ENCODE measurements at places on chromosomes 16 and 17. TPM values are rescaled to one million over a fixed set of nuclear protein-coding genes. Genes with fewer than 3 reads are reported as not detected.

C17orf58 gene
- total RNA-seq: 13.0 TPM

KREMEN2 gene
- total RNA-seq: 0.40 TPM

CBX8 gene
- total RNA-seq: 3.5 TPM

GRCh38 chr16:80176114-80176513, 364.7 kb upstream of the DYNLRB2 start:
- DNase-seq: no peak

- no peak for DNase-seq
Observed at GRCh38 chr16:79393127-79393526, 207.4 kb downstream of the MAF start.

- DNase-seq: no peak
Observed at GRCh38 chr17:611202-611601, 103.4 kb downstream of the VPS53 start.

DNA sequence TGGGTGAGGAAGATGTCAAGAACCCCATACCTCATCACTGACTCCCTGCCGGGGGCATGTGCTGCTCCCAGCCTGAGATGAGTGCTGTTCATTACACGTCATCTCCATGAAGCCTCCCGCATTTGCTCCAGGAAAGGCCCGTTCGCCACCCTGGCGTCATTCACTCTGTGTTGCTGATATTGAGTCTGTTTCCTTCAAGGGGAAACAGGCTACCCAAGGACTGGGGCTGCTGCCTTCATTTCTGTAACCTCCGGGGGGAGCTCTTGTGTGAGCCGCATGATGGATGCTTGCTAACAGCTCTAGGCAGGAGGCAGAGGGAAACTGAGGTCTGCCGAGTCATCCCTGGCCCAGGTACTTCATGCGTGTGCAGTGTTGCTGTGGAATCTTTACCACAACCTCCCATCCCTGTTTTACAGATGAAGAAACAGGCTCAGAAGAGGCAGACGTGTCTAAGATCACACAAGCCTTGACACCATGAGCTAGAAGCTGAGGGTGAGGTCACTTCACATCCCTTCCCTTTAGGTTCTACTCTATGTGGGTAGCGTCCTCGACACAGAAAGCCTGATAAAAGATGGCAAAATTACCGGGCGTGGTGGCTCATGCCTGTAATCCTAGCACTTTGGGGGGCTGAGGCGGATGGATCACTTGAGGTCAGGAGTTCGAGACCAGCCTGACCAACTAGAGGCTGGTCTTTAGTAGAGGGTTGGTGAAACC, 3.5 kb upstream of the ARMC5 start:
- peak; percentile 49 for DNase-seq

GRCh38 chr17:65047941-65048340, 8.6 kb downstream of the GNA13 start:
- no peak for DNase-seq

DNA sequence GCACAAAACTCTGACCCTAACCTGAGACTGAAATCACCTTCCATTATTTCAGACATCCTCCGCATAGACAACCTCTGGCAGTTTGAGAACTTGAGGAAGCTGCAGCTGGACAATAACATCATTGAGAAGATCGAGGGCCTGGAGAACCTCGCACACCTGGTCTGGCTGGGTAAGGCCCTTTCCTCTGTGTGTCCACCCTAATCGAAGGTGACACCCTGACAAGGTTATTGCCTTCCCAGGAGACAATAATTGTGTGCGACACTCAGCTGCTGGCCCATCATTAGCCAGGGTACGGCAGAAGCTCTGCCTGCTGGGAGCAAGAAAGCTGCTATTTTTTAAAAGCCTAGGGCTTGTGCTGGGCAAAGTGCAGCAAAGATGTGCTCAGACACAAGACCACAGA, 11.1 kb downstream of the DRC3 start:
- DNase-seq: no peak

DNA sequence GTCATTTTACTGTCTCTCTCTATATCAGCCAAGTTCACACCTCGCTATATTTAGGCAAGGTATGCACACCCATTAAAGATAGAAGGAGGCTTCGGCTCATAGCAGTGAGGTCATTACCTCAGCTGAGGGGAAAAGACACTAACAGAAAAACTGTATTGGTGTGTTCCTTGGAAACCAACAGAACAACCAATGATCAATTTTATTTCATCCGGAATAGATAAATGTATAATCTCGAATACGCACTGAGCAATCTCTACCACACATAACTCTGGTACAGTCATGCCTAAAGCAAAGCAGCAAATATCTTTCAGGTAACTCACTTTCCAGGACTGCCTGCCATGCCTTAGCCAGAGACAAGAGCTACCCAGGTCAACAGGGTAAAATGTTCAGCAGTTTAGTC, 109.9 kb upstream of the CORO6 start:
- no peak for DNase-seq

DNA sequence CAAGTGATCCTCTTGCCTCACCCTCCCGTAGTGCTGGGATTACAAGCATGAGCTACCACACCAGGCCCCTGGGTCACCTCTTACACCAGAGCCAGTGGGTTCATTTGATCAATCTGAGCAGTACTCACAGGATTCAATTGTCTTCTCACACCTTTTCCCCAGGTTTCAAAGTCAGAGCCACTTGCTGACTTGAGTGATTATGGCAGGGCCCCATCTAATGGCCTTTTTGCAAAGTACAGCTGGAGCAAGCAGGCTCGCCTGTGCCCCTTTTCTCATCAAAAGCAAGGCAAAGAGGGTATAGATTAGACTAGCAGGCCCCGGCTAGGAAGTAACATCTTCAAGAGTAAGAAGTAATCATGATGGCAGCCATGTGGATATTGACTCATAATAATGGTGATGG, 114.8 kb upstream of the NOL11 start:
- peak; percentile 58 for DNase-seq

- no peak for DNase-seq
Observed at GRCh38 chr17:74152591-74153455, 50.7 kb upstream of the RPL38 start.
